Spinal cord (tissue), 10 donors: ENCODE measurements at places on chromosomes 3 and 15.

DNA sequence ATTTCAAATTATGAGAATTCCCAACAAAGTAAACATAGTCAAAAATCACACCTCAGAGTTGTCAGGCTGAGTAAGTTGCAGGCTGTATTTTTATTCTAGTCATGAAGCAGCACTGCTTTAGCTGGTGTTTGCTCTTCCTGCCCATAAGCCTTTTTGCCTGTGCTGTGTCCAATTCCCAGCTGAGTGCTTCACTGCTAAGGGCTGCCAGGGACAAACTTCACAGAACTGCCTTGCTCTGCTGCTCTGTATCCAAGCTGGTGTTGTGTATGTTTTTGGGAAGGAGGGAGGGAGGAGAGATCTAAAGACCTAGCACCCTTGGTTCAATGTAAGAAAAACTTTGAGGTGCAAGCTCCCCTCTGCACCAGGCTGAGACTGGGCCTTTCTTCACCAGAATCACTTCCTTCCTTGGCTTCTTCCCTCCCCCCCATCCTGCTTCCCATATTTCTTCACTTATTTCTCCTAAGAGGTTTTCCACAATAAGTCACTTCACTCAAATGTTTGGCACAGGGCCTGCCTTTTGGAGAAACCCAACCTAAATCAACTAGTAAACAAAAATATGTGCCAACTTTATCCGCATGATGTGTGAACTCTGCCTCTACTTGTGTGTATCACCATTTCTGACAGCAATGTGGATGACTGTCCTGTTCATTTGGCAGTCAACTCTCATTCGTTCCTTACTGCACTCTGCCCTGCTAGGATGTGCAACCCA, 156.1 kb downstream of the TBL1XR1 start:
- DNase-seq = peak; percentile 80

- no peak for DNase-seq
Observed at GRCh38 chr3:148604270-148605085, 93.2 kb upstream of the AGTR1 start.

GRCh38 chr3:127679534-127680145, 6.9 kb downstream of the ABTB1 start:
- no peak for DNase-seq

DNA sequence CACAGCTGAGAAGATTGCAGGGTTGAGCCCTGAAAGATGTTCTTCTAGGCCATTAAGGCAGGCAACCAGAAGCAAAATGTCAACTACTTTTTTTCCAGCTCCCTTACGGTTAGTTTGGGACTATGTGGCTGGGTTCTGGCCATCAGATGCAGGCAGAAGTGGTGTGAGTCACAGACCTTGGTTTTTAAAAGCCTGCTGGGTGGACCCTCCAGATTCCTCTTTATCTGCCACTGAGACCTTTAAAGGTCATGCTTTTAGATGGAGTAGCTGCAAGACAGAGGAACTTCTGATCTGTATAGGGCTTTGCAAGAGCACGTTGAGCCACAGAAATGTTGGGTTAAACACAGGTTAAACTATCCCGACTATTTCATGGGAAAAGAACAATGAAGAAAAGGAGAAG, 102.9 kb downstream of the CHST2 start:
- no peak for DNase-seq

GRCh38 chr3:184786280-184786941, 25.6 kb upstream of the VPS8 start:
- DNase-seq = no peak

- peak; percentile 38 for DNase-seq
Observed at GRCh38 chr3:150602426-150603152, 532 bp upstream of the SELENOT start.
